Activated effector memory CD4-positive, alpha-beta T cell treated with Interleukin-2 at 50 U/mL for 16 hours (primary cell): ENCODE measurements at places on chromosomes 1 and 21.

DNA sequence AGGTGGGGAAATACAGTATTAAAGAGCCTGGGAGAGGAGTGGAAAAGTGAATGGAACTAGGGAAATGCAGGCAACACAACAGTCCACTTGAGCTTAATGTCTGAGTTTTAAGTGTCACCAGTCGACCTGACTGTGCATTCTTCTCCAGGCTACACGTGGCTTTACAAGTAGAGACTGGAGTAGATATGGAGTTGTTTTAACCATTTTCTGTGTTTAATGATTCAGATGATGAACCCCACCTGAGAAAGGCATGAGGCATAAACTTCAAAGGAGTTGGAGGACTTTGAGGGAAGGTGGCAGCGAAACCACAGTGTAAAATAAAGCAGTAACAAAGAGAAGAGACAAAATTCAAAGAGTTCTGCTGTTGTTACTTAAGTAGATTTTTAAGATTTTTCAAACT is 12.6 kb downstream of the FUBP1 start:
- no peak for DNase-seq

DNA sequence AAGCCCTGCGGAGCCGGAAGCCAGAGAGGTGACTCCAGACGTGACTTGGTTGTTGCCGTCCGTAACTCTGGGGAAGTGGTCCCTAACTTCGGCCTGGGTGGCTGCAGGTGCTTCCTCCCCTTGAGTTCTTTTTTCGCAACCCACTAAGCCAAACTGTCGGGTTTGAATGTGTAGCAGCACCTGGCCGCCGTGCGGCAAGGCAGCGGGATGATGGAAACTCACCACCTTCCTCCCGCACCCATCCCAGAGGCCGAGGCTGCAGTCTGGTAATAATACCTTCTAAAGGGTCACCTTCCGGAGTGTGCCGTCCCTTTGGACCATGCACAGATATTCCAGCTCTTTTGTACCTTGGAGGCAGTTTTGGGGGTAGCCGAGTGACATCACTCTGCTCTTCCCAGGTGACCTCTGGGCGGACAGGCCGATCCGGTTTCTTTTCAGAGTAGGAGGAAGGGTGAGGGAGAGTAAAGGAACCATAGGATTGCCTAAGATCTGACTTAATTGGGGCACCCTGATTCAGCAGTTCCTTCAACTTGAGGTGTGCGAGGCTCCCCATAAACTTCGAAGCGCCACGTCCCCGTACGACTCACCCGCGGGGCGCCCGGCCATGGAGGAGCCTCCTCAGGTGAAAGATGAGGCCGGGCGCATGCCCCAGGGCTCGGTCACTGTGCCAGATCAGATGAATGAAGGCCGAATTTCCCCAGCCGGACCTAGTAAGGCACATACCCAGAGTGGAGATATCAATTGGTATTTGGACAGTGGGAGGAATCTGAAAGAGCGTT is 1.0 kb downstream of the KCNK1 start:
- no peak for DNase-seq

DNA sequence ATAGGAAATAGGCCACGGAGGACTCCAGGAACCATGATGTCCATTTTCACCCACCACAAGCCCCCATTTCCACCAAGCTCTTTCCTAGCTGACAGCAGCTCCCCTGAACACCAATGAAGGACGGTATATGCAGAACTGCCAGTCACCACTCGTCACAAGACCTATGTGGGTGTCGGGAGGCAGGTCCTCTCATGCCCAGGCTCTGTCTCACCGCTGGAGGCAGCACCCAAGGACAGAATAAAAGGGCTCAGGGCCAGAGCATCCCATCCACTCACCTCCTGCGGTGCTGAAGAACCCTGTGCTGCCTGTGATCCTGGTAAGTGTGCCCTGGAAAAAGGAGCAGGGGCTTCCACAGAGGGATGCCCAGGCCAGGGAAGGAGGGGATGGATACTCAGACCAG is at the start of gene LCE1F:
TSS of gene LCE1F (plus strand) at position 266 of the 400 bp plus-strand sequence. CDS start 1,232 bp downstream, outside the sequence.
- DNase-seq, result no peak

GRCh38 chr1:54342288-54342687 is 63.9 kb downstream of the SSBP3 start:
- DNase-seq, result no peak

DNA sequence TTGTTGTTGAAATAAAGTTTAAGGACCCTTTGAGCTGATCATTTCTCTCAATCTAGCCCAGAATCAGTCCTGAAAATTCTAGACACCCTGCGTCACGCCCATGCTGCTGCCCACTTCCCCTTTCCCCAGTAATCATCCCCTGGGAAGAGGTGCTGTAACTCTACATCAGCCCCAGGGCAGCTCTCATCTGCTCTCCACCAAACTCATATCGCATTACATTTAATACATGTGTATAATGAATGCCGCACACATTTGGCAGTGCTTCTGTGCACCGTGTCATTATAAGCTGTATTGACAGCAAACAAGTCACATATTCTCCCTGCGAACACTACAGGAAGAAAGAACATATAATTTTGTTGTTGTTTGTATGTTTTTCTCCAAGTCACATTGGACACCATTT is 539.7 kb upstream of the DAB1 start:
- no peak for DNase-seq

- no peak for DNase-seq
Observed at GRCh38 chr21:46664316-46664995, 29.0 kb downstream of the PRMT2 start.

DNA sequence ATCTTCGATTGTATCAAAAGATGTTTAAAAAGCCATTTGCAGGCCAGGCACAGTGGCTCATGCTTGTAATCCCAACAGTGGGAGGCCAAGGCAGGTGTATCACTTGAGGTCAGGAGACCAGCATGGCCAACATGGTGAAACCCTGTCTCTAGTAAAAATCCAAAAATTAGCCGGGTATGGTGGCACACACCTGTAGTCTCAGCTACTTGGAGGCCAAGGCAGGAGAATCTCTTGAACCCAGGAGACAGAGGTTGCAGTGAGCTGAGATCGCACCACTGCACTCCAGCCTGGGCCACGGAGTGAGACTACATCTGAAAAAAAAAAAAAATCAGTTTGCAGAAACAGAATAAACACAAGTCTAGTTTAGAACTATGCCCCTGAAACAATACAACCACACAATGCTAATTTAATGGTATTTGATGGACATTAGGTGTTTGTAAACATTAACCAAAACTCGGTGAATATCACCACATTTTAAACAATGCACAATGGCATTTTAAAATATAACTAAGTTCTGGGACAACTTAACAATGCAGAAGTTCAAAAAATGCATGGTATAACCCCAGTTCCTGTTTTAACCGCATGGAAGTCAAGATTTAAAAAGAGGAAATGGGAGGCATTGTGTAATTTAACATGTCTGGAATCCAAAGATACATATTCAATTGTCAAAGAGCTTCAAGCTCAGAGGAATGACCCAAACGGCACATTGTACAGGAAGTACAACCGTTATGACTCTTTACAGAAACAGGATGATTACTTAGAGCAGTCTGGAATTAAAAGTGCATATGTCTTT is 7.1 kb upstream of the PTTG1IP start:
- no peak for DNase-seq

GRCh38 chr1:180785291-180785690 is 127.4 kb upstream of the KIAA1614 start:
- DNase-seq, result no peak

DNA sequence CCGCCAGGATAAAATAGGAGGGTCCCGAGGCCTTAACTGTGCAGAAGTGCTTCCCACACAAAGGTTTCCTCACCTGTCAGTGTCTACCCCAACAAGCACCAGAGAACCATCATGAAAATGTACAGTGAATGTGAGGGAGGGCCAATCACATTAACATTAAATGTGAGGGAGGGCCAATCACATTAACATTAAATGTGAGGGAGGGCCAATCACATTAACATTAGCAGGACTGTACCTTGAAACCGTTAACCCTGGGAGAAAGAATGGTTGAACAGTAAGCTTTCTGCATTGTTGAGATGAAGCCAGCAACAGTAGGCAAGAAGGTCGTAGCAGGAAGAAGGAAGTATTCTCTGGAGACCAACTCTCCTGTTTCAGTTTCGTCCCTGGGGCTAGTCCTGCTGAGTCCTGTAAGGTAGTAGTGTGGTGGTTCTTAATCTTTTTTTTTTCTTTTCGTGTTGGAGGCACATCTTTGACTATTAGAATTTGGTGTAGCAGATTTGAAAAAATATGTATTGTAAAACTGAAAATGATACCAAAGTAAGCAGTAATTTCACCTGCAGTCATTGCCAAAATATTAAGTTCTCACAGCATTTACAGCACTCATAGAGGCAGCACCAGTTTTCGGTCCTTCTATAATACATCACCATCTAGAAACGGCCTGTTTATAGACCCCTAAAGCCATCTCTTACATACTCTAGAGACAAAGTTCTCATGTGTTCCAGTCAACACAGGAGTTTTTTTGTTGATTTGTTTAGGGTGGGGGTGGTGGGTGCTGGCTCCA is 98.6 kb upstream of the PPP2R5A start:
- no peak for DNase-seq

- DNase-seq, result no peak
Observed at GRCh38 chr21:15837645-15838044, 107.9 kb downstream of the USP25 start.

GRCh38 chr1:154326546-154327465 is 1.5 kb downstream of the ATP8B2 start:
- DNase-seq, result no peak

GRCh38 chr1:157199421-157199755 is 61.2 kb upstream of the ETV3 start:
- no peak for DNase-seq

DNA sequence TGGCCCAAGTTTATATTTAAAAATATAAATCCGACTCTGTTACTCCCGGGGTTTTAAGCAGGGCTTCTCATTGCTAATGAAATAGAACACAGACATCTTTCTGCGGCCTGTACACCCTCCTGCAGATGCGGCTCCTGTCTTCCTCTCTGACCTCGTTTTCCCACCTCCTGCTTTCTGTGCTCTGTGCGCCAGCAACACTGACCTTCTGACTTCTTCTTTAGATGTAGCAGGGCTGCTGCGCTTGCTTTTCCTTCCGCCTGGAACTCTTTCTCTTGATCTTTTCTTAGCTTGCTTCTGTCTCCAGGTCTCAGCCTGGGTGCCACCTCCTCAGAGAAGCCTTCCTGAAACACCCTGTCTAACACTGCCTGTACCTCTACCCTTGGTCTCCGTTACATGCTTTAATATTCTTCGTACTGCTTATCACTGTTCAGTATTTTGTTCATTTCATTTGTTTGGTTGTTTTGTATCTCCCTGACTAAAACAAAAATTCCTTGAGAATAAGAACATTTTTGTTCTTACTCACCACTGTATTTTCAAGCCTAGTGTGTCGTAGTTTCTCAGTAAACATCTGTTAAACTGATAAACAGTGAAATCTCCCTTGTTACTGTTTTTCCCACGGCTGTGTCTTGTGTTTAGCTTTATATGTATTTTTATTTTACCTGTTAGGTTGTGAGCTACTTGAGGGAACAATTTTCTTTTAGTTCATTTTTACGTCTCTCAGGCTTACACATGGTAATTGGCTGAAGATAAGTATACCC is 79.0 kb downstream of the ST3GAL3 start:
- DNase-seq, result no peak

- DNase-seq, result no peak
Observed at GRCh38 chr1:43536196-43536863, 5.6 kb downstream of the PTPRF start.

DNA sequence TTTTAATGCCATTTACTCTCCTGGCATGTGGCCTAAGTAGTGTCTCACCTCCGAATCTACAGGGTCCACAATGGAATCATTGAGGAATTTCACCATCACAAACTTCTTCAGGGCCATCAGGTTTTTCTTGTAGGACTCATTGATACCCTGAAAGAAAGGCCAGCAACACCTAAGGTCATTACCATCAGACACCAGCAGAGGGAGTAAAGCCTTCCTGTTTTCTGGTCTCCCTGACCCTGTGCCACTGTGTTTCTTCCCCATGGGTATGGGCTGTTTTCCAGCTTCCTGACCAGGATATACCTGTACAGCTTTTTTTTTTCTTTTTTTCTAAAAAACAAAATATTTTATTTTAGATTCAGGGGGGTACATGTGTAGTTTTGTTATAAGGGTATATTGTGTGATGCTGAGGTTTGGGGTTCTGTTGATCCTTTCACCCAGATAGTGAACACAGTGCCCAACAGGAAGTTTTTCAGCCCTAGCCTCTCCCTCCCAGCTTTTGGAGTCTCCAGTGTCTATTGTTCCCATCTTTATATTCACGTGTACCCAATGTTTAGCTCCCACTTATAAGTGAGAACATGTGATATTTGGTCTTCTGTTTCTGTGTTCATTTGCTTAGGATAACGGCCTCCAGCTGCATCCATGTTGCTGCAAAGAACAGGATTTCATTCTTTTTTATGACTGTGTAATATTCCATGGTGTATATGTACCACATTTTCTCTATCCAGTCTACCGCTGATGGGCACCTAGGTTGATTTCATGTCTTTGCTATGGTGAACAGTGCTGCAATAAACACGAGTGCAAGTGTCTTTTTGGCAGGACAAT is 18.3 kb downstream of the PPT1 start:
- DNase-seq, result no peak

GRCh38 chr1:58629031-58629462 is 52.0 kb upstream of the TACSTD2 start:
- no peak for DNase-seq

GRCh38 chr1:166950156-166950555 is 25.2 kb downstream of the ILDR2 start:
- no peak for DNase-seq

GRCh38 chr1:193448682-193449461 is 262.5 kb upstream of the B3GALT2 start:
- DNase-seq, result no peak

GRCh38 chr21:33383056-33383888 is 19.9 kb upstream of the IFNGR2 start:
- peak; percentile 62 for DNase-seq

DNA sequence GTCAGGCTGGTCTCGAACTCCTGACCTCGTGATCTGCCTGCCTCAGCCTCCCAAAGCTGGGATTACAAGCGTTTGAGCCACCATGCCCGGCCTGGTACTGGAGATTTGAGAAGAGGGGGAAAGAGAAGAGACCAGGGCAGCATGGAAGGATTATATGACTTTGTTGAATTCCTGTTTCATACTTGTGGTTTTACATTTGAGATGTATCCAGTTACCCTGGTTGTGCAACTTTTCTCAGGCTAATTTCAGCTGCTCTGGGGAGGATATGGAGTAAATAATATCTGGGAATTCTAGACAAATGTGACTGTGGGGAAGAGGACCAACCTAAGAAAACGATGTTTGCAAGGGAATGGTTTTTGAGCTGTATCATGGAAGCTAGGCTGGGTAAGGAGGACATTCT is 89.5 kb upstream of the GREM2 start:
- no peak for DNase-seq

DNA sequence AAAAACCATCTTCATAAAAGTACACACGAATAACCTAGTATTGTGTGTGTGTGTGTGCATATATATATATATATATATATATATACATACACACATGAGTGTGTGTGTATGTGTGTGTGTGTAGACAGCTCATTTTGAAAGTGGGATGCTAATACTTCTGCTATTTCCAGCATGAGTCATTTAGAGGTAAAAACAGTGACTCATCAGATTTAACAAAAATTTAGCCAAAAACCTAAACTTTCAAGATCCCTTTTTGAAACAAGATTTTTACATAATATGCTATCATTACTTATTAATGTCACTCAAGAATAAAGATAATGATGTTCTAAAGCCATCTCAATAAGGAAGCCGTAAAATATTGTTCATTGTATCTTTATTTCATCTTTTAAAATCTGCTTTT is 35.6 kb upstream of the ADGRL4 start:
- no peak for DNase-seq

GRCh38 chr1:7940034-7940433 is 605 bp downstream of the TNFRSF9 start:
- DNase-seq, result no peak
